ENCODE measurements at places on chromosomes 5 and 9.
A peak's percentile ranks its signal among the peaks of the same experiment; 100 is the strongest.

- DNase-seq, result no peak
These were observed 32.8 kb upstream of the SPRY4 start for GRCh38 chr5:142357469-142358090.

DNA sequence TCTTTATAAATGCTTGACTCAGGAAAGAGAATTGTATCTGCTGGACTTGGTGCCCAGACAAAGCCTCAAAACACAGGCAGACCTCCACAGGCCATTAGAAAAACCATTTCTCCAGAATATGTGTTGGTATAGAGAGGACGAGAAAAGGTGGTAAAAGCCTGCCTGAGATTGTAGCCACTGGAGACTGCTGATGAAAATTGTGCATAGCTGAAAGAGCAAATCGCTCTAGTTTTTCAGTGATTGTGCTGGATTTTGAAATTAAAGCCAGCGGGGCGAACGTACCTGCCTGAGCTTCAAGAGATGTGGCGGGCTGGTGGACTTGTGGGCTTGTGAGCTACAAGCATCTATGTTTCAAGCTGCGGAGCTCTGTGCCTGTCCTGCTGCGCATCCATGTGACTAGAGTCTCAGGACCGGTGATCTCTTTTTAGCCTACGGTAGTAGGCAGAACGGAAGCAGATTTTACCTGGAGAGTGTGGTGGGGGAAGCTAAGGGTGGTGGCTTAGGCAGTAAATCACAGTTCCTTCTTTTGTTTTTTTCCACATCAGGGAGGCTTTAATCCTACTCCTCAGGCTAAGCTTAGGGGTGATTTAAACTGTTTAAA, 193.6 kb downstream of the SREK1 start:
- DNase-seq, result no peak

DNA sequence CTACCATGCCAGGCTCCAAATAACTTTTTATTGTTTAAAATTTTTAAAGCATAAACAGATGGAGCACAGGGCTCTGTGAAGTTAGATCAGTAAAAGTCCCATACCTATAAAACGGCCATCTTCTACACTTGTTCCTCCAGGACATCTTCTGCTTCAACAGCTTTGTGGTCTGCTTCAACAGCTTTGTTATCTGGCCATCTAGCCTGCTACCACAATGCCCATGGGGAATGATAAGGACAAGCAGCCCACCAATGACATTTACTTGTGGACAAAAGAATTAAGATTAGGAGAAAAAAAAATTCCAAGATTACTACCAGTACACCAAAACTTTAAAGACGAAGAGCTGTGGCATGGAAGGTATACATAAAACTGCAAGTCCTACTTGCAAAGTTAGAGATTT, 2.2 kb upstream of the VPS13A start:
- no peak for DNase-seq

DNA sequence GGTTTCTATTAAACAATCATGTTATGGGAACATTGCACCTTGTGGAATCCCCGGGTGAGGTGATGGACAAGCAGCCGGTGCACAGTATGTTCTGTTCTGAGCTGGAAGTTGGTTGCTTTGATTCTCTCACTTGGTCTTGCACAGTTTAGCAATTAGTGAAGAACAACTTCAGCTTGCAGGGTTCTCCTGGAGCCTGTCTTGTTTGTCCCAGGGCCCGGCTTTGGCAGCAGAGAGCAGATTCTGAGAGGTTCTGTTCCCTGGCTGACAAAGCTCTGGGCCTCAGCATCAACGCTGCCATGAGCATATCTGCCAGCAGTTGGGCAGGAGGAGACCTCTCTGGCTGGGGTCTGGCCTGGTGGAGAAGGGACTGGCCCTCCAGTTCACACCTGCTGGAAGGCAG, 16.9 kb downstream of the GADD45G start:
- DNase-seq, result no peak

DNA sequence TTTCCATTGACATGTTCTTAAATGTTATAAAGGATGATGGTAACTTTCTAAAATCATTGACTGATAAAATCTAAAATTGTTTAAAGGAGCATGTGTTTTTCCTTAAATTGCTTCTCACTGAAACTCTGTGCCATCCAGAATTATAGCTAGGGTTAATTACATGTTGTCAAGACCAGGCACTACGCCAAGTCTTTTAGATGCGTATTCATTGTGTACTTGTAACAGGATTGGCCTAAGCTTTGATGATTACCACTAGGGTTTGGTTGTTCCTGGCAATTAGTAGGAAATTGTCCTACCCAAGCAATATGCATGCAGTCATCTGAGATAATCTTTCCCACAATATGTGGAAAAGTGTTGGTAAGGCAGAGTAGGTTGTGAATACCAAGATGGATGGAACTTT, 43.8 kb downstream of the PRKACG start:
- peak; percentile 50 for DNase-seq
